ENCODE measurements at places on chromosomes 3 and 15. TPM values are rescaled to one million over a fixed set of nuclear protein-coding genes. Genes with fewer than 3 reads are reported as not detected.

- DNase-seq, result no peak
Measured at GRCh38 chr15:57566834-57567233, 24.9 kb upstream of the MYZAP start.

GRCh38 chr3:78887029-78887428 lies 880.8 kb downstream of the ROBO1 start:
- no peak for DNase-seq

The KLHL6 gene
- total RNA-seq, result 31.5 TPM

The CCDC80 gene
- total RNA-seq, result 0.35 TPM

DNA sequence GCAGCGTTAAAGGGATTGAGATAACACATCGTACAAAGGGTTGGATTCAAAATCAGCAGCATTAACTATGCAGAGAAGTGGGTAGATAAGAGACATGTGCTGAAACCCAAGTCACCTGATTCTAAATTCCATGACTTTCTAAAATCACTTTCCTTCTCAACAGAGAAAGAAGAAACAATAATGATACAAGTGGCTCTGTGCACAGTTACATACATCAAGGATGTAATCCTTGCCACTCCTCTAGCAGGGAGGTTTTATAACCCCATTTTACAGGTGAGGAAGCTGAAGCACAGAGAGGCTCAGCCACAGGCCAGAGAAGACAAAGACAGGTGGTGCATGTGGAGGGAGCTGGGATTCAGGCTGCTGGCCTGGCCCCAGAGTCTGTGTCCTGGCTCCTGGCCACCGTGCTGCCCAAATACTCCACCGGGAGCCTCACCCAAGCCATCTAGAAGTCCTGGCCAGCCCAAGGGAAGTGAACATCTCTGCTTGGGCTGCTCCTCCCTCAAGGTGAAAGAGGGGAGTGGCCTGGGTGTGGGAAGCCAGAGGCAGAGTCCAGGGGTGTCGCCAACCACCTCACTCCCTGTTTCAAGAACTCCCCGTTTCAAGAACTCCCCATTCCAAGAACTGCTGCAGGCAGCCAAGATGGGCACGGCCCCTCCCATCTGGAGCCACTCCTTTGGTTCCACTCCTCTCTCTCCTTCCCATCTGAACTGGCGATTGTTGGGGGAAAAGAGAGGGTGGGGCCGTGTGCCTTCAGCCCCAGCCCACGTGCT lies 147.1 kb downstream of the NUP210 start:
- DNase-seq, result no peak

DNA sequence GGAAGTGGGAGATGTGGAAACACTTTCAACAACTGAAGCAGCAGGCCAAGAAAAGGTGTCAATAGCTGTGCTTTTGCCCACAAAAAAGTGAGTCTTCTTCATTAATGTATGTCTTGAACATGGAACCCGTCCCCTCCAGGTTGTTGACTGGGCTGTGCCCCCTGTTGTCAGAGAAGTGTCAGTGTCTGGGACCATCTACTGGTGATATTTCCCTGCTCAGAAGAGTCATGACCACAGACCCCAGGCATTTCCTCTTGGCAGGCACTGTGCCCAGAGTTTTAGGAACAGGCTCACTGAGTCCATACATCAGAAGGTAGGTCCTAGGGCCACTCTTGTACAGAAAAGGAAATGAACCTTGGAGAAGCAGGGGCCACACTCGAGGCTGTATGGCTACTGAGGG lies 54.8 kb upstream of the LARS2 start:
- DNase-seq, result no peak

DNA sequence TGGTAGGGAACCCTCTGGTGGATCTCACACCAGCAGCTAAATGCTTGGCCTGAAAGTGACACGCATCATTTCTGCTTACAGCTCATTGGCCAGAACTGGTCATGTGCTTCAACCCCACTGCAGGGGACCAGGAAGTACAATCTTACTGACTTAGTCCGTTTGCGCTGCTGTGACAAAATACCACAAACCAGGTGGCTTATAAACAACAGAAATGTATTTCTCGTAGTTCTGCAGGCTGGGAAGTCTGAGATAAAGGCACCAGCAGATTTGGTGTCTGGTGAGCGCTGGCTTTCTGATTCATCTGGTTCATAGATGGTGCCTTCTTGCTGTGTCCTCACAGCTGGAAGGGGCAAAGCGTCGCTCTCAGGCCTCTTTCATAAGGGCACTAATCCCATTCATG lies 77.4 kb upstream of the SELENOK start:
- DNase-seq, result no peak

DNA sequence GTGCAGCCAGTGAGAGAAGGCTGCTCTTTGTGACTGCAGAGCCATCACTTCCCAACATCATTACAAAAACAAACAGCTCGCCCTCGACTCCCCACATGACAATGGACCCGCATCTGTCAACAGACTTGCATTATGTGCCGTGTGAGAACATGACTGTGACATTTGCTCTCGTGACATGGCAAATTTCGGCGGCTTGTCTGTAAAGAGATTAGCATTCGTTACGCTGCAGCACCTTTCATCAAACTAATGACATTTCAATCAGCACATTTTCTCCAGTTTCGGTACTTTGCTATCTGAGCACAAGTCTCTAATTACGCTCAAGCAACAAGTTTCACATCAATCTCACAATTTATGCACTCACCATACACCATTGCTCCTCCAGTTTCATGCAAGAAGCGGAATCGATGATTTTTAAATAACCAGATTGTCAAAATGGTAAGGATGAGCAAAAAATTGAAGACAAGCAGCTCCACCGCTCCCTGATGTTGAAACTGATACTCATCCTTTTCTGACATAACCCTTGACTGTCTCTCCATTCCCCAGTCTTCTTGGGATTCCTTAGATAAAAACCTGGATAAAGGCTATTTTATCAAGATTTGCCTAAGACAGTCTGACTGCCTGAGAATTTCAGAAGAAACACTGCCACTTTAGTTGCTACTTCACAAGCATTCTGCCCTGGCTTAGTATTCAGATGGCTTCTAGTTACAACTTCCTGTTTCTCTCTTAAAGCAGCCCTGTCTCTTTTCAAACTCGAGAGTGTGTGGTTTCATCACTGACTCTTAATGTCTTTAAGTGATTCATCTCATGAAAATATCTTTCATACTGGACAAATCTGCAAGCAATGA lies at the start of gene SLC9A9:
TSS of gene SLC9A9 (minus strand) at position 682 of the 845 bp plus-strand sequence. CDS start at position 536, 146 bp downstream.
- DNase-seq, result peak; percentile 66

GRCh38 chr15:80695099-80695910 lies at the start of gene ABHD17C:
Gene ABHD17C (plus strand): TSS chr15:80695310. CDS start chr15:80695430, 120 bp downstream.
- DNase-seq, result peak; percentile 47

The FAM107A gene
- not detected for total RNA-seq

GRCh38 chr15:91110407-91110806 lies 10.3 kb downstream of the SV2B start:
- no peak for DNase-seq

- no peak for DNase-seq
Measured at GRCh38 chr3:61040618-61041017, 210.6 kb downstream of the FHIT start.

- no peak for DNase-seq
Measured at GRCh38 chr3:139937674-139938279, 2.8 kb downstream of the CLSTN2 start.

The DPPA2 gene
- total RNA-seq, result not detected

DNA sequence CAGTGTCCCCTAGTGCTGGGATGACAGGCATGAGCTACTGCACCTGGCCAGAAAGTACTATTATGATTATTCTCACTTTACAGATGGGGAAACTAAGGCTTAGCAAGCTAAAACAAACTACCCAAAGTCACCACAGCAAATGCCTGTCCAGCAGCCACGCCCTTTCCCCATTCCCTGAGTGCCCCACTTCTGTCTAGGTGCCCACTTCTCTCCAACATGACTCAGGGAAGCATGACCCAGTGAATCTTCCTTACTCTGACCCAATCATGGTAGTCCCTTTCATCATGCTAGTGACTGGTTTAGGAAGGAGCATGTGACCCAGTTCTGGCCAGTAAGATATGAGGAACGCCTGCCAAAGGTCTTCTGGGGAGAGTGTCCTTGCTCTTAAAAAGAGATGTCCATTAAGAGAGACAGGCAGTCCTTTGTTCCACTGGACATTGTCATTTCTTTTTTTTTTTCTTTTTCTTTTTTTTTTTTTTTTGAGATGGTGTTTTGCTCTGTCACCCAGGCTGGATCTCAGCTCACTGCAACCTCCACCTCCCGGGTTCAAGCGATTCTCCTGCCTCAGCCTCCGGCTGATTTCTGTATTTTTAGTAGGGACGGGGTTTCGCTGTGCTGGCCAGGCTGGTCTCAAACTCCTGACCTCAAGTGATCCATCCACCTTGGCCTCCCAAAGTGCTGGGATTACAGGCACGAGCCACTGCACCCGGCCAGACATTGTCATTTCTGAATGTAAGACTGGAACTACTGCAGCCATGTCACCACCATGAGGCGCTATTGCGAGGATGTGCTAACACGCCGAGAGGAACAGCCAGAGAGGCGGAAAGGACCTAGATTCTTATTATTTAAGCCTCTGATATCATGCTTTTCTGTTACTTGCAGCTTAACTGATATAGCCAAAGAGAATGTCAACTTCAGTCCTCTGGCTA lies 19.8 kb downstream of the MEGF11 start:
- no peak for DNase-seq

GRCh38 chr3:66437341-66437929 lies 63.4 kb downstream of the LRIG1 start:
- DNase-seq, result no peak

The NECTIN3 gene
- total RNA-seq, result 13.3 TPM

- no peak for DNase-seq
Measured at GRCh38 chr15:72375501-72375845, 341 bp downstream of the HEXA start.

DNA sequence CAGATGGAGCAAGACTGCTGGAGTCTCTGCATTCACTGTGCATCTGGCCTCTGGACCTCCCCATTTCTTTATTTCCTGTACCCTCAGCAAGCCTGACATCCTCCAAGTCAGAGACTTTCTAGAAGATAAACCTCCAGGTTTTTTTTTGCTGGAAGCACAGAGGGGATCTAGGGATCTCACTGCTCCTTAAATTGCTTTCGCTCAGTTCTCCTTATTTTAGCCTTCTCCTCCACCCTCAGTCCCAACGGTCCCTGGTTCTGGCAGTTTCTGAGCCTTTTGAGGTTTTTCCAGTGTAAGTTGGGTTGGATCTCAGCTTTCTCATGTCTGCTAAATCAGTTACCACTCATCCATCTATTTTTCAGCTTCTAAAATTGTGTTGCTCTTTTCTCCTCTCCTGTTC lies 22.7 kb upstream of the CHD2 start:
- no peak for DNase-seq

The CA12 gene
- total RNA-seq, result not detected

DNA sequence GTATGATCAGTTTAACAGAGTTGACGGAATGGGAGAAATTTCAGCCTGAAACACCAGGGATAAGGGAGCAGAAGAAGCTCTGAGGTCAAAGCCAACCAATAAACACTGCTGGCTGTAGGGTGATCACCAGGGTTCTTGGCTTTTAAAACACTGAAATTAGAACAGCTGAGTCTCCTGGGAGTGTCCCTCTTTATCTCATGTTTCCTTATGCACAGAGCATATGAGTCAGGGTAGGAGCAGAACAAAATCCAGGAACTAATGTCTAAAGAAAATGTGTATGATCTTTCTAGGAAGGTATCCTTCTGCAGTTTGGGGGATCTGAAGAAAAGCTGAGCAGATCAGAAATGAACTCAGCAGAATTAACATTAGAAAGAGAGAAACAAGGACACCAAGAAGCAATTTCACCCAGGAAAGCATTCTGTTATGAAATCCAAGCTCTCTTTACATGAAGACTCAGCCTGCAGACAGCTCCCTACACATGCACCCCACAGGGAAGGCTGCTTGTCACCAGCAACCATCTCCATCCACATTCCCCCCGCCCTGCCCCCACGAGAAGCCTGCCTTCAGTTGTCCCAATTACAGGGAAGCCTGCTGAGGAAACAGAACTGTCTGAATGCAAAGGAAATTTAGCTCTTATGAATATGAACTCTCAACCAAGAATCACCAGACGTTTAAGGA lies 469.7 kb downstream of the PDCD6IP start:
- no peak for DNase-seq

- DNase-seq, result no peak
Measured at GRCh38 chr15:51094606-51095569, at the start of gene TNFAIP8L3. Gene TNFAIP8L3 (minus strand): TSS chr15:51094906. CDS start chr15:51094595, 311 bp downstream.

The AGBL1 gene
- not detected for total RNA-seq

GRCh38 chr3:13745636-13746035 lies 134.2 kb downstream of the WNT7A start:
- DNase-seq, result no peak

- DNase-seq, result no peak
Measured at GRCh38 chr3:150133293-150133692, 162.6 kb upstream of the PFN2 start.

GRCh38 chr3:58049143-58049785 lies 41.0 kb downstream of the FLNB start:
- no peak for DNase-seq

The ERC2 gene
- total RNA-seq, result not detected

DNA sequence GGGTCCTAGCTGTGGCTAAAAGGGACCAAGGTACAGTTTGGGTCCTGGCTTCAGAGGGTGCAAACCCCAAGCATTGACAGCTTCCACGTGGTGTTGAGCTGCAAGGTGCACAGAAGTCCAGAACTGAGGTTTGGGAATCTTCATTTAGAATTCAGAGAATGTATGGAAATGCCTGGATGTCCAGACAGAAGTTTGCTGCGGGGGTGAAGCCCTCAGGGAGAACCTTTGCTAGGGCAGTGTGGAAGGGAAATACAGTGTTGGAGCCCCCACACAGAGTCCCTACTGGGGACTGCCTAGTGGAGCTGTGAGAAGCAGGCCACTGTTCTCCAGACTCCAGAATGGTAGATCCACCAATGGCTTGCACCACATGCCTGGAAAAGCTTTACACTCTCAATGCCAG lies 17.9 kb downstream of the RNF13 start:
- no peak for DNase-seq

The ARL8B gene
- 46.8 TPM for total RNA-seq

DNA sequence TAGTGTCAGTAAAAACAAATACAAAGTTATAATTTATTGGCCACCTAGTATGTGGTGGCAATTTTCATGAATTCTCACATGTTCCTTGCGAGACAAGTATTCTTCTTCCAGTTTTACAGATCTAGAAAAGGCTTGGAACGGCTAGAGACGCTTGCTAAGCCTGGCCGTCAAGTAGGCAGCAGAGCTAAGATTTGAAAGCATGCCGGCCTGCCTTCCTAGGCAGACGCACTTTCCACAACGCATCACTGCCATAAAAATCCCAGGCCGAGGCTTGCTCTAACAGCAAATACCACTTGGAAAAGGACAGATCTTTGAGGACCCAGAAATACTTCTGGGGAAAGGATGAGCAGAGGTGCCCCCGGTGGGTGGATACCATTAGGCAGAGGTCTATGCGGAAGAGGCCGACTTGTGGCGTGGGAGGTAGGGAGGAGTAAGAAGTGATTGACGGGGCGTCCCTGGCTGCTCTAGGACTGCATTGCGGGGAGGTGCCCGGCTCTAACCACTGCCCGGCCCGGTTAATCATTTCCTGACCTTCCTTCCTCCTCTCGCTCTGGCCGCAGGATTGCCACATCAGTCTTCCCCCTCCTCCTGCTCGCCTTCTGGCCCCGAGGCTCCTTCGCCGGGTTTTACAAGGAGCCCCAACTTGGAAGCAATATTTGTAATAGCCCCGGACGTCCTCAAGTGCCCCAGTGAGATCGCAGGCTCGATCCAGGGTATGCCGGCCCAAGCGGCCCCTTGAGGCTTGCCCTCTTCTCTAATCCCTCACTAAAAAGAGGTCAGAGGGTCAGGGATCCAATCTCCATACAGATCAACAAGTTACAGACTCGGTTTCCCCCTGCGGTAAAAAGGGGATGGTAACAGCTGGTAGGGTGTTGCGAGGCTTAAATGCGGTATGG lies 1.3 kb upstream of the USP3 start:
- peak; percentile 93 for DNase-seq

GRCh38 chr3:186937017-186937875 lies 6.9 kb downstream of the ST6GAL1 start:
- DNase-seq, result peak; percentile 26
